ENCODE measurements at places on chromosomes 7 and 10.

DNA sequence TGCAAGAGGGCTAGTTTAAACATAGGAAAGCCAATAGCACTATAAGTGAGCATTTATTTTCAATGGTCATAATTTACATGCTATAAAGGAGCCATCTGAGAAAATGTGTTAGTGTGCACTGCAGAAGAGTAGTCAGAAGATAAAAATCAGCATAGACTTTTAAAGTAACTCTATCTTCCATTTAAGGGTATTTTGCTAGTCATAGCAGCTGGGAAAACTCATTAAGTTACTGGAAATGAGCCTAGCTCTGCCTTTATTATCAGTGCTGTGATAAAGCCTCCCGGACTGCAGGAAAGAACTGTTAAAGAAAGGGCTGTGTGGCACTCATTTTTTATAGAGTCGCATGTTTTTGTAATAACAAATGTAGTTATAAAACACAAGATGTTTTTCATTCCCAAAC, 825.8 kb upstream of the POM121L12 start:
- DNase-seq = no peak

- no peak for DNase-seq
Measured at GRCh38 chr7:36449685-36450084, 60.0 kb downstream of the ANLN start.

DNA sequence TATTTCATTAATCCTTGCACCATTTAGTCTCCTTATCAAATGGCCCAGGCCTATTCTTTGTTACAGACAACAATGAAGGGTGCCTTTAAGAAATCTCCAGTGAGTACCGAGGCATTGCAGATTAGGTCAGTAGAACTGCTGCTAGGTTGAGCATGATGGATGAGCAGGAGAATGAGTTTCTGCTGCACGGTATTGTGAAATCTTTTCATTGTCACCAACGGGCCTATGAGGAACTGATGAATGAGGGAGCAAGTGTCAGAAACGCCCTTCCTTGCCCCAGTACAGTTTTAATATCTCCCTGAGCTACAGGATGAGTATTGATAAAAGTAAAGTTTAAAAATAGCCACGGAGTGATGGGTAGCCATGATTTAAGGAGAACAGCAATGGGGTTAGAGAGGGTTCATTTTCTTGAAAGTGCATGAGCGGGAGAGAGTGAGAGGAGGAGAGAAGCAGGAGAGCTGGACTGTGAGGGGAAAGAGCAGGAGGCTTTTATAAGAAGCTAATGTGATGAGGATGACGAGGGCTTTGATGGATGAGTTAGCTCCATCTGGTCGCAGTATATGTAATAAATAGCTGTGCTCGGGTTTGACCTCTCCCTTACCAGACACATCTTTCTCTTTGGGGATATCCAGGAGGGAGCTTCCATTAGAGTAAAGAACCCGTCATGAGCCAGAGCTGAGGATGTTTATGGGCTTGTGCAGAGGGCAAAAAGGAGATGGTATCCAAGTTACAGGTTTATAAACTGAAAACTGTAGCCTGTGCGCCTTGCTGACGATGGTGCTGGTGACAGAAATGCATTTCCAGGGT, 526.1 kb downstream of the LRMDA start:
- no peak for DNase-seq

DNA sequence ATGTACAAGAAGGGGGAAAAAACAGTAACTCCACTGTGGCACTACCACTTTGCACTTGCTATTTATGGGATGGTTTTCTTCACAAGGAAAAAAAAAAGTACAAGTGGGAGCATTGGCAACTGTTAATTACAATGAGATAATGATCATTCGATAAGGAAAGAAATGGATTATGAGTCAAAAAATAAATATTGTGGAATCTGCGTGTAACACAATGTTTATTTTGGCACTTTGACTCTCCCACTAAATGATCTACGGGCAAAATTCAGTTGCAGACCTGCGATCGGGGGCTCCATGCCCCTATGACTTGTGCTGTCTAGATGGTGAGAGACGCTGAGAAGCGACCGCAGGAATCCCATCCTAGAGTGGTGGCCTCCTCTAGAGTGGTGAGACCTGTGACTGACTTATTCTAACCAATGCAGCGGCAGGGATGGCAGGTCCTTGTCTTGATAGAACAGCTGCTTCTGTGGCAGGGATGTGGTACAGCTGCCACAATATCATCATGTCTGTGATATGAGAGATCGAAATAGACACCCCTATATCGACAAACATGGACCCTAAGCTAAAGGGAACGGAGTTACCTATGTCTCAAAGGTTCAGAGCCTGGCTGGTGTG, 345.0 kb upstream of the KLF6 start:
- DNase-seq = no peak

DNA sequence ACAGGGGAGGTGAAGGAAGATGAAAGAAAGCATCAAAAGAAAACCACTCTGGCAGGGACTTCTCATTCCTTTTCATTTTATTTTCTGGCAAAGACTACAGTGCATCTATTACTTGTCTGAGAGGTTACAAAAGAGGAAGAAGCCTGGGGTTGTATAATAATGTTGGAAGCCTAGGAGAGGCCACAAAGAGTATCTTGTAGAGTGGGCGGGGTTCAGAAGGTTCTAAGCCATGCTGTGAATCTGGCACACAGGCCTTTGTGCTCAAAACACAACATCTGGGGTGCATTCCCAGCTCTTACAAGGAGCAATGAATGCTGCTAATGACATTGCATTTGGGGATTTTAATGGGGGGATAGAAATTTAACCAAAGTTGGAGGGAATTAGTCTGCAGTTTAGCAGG, 49.4 kb downstream of the MRPL32 start:
- no peak for DNase-seq

- no peak for DNase-seq
Measured at GRCh38 chr10:103812004-103812403, 43.4 kb downstream of the SH3PXD2A start.

DNA sequence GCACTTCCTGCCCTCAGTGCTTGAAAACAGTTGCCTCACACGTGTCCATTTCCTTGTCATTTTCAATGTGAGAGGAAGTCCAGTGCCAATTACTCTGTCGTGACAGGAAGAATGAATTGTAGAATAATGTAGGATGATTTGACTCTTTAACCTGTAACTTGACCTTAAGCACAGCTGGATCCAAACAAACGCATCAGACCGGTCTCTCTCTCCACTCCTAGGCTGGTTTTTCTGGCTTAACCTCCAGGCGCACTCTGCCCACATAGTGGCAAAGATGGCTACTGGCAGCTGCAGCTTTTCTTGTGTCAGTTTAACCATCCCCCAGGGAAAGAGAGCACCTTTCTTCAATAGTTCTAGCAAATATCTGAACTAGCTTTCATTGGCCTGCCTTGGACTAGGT, 29.4 kb upstream of the PNLIPRP3 start:
- DNase-seq = no peak

DNA sequence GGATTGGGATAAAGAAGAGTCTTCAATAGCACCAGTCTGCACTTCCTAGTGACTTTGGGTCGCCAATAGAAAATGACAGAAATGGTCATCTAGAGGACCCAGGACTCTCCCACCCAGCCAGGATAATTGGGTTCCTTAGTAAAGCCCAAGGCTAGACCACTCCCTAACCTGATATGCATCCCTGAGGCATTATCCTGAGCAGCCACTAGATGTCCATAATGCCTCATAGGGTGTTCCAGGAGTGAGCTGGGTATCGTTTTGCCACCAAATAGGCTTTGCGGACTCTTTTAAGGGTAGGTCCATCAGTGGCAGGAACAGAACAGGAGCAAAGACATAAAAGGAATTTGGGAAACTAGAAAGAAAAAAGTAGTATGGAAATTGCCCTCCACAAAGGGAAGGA, 4.5 kb upstream of the LRRC4 start:
- no peak for DNase-seq

- DNase-seq = no peak
Measured at GRCh38 chr10:86036544-86036831, 330.1 kb downstream of the GRID1 start.

DNA sequence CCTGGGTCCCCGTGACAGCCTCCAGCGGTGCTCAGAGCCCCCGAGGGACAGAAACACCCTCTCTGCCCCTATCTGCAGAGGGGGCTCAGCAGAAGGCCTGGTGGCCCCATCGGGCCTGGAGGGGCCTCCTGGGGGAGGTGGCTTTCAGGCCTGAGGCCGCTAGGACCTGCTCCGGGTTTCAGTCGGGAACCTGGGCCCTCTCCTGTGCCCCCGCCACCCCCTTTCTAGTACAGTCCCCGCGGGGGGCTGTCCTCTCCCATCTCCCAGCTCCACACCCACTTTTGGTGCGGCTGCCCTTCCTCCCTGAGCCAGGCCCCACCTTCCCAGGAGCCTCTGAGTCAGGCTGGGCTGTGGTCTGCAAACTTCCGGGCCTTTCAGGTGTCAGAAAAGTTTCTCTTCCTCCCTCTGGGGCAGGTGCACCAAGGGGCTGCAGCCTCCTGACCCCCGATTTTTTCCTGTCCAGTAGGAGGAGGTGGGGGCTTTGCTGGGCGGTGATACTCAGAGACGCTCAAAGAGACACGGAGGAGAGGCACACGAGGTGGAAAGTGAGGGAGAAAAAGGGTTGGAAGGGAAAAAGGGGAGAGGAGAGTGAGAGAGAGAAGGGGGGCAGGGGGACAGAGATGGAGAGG, 692 bp downstream of the CARD11 start:
- DNase-seq = no peak

DNA sequence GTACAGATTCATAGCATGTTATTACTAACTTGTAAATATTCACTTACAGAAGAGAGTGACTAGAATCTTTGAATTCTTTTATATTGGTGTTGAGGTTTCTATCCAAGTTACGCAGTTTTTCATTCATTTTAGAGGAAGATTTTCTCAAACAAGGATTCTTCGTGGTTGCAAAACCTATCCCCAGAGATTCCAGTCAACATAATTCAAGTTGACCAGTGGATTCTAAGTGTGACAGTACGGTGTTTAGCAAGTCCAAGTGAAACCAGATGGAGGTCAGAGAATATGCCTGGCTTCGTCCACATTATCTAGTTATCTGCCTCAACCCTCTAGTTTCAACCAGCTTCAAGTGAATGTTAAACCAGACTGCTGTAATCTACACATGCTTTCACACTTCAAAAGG, 131.9 kb downstream of the SDK1 start:
- no peak for DNase-seq

- DNase-seq = no peak
Measured at GRCh38 chr10:100985336-100985735, 2.0 kb downstream of the MRPL43 start.

GRCh38 chr7:44636041-44636584, 29.7 kb downstream of the OGDH start:
- DNase-seq = no peak

GRCh38 chr10:103757531-103758293, 97.7 kb downstream of the SH3PXD2A start:
- no peak for DNase-seq

DNA sequence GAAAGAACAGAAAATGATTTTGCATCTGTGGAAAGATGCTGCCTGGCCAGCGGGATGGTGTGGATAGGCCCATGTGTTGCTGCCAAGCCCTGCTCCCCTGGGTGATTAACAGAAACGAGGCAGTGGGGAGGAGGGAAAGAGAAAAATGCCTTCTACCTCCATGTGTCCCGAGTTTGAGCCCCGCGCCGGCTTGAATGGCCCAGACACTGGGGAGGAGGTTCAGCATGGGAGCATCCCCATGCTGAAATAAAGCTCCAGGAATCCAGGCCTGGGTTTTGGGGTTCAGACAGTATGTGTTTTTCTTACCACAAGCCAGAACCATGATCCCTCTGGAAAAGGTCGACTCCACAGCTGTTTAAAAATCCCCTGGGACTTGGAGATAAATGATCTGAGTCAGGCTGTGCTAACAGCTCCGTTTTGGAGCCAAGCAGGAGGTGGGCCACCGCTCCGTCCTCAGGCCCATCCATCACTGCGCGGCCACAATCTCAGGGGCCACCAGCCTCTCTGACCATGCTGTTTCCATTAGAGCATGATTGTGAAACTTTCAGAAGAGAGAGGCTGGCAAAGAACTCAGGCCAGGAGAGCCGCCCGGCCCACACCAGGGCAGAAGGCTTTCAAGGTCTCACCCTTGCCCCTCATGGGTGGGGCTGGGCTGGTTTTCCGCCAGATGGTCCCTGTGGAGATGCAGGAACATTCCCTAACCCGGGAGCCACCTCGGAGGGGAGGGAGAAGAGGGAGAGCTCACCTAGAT, 299.7 kb downstream of the ZEB1 start:
- no peak for DNase-seq

DNA sequence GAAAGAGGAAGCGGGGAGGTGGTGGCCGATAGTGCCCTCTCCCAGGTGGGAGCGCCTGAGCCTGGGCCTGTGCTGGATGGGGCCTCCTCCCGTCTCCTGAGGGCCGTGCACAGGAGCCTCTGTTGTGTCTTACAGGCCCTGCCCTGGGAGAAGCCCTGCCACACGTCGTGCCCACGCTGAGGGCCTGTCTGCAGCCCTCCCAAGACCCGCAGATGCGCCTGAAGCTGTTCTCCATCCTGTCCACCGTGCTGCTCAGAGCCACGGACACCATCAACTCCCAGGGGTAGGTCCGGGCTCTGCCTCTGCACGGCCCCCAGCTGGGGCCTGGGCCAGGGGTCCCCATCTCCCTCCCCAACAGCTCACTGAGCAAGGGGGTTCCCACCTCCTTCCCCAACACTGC, 43.3 kb upstream of the PRKAR1B start:
- DNase-seq = no peak
